Fibroblast of villous mesenchyme (primary cell): ENCODE measurements at places on chromosomes 7 and 10. TPM values are rescaled to one million over a fixed set of nuclear protein-coding genes. Genes with fewer than 3 reads are reported as not detected.

RAB19 gene
- total RNA-seq: not detected in 2 replicates

- DNase-seq: no peak
Measured at GRCh38 chr7:150803161-150803860, 2.7 kb downstream of the TMEM176A start.

SPDYE16 gene
- not detected in 2 replicates for total RNA-seq

GRCh38 chr7:74560086-74560719, 97.3 kb upstream of the GTF2I start:
- no peak for DNase-seq

DNA sequence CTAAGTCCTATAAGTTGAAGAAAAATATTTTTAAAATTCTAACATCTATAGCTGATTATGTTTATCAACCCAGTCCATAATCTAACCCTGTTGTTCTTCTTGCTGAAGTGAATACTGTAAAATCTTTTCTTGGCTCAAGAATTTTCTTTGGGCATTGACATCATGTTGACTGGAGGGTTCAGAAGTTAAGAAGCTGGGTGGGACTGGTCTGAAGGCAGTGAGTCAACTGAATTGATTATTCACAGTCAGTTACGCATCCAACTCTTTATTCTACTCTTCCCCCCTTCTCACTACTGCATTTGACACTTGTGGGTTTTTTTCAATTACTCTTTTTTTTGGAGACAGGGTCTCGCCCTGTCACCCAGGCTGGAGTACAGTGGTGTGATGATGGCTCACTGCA, 31.0 kb downstream of the DENND2A start:
- no peak for DNase-seq

GRCh38 chr7:41816111-41816510, 113.2 kb upstream of the INHBA start:
- no peak for DNase-seq

ZSWIM8 gene
- total RNA-seq: 70.2 and 82.5 TPM in 2 replicates

- no peak for DNase-seq
Measured at GRCh38 chr10:77696584-77696983, 59.0 kb upstream of the KCNMA1 start.

CYP2E1 gene
- total RNA-seq: 1.3 and 1.6 TPM in 2 replicates

GRCh38 chr7:99090771-99091542, 53.0 kb downstream of the SMURF1 start:
- DNase-seq: no peak

- DNase-seq: no peak
Measured at GRCh38 chr7:142671506-142671905, 77.8 kb upstream of the PRSS1 start.

SORCS1 gene
- not detected in 2 replicates for total RNA-seq

TSPAN12 gene
- 2.6 and 4.7 TPM in 2 replicates for total RNA-seq

DNA sequence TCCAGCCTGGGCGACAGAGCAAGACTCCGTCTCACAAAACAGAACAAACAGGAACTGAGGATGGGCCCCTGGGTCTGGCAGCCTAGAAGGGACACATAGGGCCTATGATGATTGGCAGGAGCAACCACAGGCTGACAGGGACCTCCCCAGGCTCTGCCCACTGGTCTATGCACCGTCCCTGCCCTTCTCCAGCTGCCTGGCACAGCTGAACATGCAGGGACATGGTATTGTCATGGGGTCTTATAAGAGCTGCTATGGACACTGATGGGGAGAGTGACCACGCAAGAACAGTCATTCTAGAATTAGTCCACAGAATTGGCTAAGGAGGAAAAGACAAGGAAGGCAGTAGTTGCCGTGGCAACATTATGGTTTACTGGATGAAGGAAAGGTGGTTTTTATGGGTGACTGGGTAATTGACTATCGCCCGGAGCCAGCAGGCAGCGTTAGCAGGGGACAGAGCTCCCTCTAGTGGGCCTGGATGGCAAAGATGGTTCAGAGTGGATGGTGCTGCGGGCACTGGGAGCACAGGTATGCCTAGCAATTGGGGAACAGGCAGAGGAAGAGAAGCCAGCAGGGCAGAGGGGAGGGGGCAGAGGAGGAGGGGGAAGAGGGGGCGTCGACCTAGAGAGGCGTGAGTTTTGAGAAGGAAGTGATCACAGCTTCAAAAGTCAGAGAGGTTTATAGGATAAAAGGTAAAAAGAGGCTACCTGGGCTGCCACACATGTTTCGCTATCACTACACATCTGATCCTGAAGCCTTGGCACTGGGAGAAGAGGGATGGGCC, 7.8 kb upstream of the TRIM56 start:
- DNase-seq: peak; percentile 57

GRCh38 chr10:32891261-32891660, 66.8 kb downstream of the ITGB1 start:
- DNase-seq: no peak

TMEM140 gene
- total RNA-seq: 3.5 and 5.2 TPM in 2 replicates

DGKB gene
- not detected in 2 replicates for total RNA-seq

DNA sequence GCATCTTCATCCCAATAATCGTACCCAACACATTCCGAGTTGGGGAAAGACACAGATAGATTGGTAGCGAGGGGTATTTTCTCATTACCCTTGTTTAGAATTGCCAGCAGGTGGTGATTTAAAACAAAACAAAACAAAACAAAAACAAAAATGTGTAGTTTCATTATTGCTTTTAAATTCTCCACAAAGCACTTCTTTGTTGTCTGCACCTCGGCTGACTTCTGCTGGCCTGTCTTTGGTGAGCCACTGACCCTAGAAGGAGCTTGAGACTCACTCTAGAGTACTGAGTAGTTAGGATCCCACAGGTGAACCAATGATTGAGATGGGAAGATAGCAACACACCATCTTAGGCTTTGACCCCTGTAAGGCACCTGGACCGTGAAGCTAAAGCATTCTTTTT, 105.4 kb upstream of the BET1 start:
- no peak for DNase-seq

ACTA2 gene
- total RNA-seq: 2,403 and 2,598 TPM in 2 replicates

- DNase-seq: no peak
Measured at GRCh38 chr7:132730105-132730504, 153.8 kb upstream of the PLXNA4 start.

PYROXD2 gene
- total RNA-seq: 9.0 and 10.8 TPM in 2 replicates

DNA sequence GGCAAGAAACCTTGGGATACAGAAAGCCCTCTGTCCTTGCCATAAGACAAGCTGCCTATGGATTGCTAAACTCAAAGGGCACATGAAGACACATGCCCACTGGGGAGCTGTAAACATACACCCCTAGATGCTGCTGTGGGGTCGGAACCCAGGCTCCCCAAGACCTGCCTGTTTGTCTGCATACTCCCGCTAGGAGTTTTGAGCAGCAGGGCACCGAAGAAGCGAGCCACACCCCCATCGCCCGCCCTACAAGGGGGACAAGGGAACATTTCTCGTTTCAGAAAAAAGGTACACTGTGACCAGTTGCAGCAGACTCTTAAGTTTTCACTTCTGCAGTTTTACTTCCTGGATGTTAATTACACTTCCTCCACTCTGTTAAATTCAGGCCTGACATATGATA, 680.2 kb upstream of the GHITM start:
- no peak for DNase-seq

NEBL gene
- under 0.01 TPM in 2 replicates for total RNA-seq

GRCh38 chr7:3917436-3917835, 616.4 kb downstream of the SDK1 start:
- DNase-seq: no peak

DNA sequence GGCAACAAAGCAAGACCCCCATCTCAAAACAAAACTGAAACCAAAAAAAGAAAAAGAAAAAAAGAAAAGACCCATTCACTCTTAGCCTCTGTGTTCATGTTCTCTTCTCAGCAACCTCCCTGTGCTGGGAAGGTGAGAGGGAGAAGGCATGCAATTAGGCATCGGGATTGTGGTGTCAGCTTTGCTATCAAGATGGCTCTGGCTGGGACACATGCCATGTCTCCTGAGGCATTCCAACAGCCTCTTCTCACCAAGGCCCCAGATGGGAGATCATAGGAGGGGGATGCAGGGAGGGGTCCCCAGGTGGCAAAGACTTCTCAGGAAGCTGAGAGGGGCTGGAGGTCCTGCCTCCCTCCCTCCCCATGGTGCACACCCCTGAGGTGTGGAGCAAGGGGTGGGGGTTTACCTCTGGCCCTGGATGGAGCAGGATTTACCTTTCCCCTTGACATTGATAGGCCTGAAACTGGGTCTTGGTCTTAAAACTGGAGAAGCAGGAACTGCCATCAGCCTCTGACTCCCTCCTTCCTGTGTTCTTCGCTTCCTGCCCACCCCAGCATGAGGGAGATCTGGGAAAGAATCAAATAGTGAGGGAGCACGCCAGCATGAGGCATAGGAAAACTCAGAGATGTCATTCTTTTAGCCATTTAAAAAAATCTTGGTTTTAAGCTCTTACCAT, 96.2 kb upstream of the DUSP5 start:
- no peak for DNase-seq

GRCh38 chr7:71372991-71373390, 241.0 kb downstream of the GALNT17 start:
- DNase-seq: no peak

DNA sequence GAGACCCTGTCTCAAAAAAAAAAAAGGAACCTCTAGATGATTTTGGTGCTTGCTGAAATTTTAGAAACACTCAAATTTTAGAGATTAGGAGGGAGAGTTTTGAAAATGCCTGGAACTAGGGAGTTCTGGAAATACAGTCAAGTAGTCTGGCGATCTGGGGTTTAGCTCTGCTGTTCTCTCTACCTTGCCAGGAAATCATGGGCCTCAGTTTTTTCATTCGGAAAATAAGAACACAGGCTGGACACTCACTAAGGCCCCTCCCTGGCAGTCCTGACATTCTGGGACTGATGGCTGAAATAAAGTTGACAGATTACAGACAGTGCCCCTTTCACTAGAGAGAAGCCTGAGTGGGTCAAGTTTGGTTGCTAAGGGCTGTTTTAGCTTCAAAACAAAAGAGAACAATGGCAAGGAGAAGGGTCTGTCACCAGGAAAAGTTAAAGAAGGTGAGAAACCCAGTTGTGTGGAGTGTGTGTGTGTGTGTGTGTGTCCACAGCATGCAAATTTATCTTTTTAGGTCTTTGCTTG, 25.0 kb upstream of the CALN1 start:
- no peak for DNase-seq

- DNase-seq: no peak
Measured at GRCh38 chr10:102460836-102461186, 9.5 kb upstream of the C10orf95 start.

DNA sequence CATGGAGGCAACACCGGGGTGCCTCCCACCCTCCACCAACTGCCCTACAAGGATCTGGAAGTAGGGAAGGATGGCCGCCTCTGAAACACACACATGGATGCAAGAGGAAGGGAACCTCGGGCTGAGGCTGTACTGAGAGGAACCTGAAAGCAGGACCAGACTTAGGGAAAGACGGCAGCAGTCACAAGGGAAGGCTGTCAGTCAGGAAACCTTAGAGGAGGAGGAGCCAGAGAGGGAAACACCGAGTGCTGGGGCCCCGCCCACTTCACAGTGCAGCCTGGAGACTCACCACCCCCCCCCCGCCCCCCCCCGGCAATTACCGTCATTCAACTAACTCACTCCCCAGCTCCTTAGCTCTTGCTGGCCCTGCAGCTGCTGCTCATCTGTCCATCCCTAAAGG, 2.5 kb downstream of the CYREN start:
- no peak for DNase-seq

DNA sequence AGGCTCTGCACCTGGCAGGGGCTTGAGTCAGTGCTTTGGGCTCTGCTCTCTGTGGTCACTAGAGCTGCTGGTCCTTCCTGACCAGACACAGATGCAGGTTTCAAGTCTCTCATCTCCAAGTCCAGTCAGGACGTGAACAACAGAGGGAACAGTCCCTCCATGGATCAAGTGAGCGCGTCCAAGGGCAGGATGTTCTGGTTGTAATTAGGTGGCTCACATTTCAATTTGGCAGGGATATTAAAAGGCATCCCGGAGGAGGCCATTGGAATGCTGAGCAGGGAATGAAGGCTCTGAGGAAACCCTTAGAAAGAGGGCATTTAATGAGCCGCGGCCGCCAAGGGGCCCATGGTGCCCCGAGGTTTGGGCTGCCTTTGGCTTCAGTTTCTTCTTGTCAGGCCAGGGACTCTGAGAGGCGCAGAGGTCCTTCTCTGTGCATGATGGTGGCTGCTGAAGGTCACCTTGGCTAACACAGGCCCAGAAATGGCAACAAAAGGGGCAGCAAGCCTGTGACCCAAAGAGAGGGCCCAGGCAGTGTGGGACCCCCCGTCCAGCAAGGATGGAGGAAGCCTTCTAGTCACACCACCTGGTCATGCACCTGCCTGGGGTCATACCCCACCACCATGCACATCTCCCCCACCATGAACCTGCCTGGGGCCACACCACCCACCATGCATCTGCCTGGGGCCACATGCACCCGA, 30.7 kb upstream of the INPP5A start:
- peak; percentile 40 for DNase-seq

- no peak for DNase-seq
Measured at GRCh38 chr7:68488341-68489060, 1109.8 kb upstream of the AUTS2 start.

DNA sequence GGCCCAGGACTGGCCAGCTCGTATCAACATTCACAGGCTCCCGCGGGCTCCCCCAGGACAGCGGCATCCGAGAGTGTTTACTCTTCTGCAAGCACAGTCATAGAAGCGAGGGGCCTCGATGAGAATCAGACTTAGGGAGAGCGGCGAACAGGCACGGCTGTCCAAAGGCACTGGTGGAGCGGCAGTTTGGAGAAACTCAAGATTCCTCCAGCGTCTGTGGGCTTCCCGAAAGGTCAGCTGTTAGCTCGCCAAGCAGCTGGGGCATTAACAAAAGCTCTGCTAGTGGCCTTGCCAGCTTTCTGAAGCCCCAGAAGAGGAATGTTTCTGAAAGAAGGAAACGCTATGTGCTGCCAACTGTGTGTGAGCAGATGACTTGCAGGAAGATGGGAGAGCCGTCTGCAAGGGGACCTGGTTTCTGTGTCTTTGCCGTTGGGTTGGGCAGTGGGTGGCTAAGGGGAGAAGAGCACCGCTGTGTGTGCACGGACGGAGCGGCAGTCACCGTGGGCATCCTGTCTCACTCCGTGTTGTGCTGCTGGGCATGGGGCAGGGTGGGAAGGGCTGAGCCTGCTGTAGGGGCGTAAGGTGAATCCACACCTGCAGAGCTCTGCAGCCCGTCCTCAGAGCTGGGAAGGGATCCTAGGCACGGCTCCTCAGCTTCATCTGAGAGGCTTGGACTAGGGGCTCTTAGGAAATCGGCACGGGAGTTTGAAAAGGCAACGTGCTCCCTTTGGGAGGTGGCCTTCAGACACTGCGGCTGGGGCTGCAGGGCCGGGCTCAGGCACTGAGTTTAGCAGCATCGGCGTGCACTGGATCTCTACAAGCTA, 42.1 kb downstream of the AMZ1 start:
- no peak for DNase-seq

TBX20 gene
- total RNA-seq: 1.3 and 2.6 TPM in 2 replicates
